Esophagus squamous epithelium (tissue), 5 donors: ENCODE measurements at places on chromosomes 3 and 15.

DNA sequence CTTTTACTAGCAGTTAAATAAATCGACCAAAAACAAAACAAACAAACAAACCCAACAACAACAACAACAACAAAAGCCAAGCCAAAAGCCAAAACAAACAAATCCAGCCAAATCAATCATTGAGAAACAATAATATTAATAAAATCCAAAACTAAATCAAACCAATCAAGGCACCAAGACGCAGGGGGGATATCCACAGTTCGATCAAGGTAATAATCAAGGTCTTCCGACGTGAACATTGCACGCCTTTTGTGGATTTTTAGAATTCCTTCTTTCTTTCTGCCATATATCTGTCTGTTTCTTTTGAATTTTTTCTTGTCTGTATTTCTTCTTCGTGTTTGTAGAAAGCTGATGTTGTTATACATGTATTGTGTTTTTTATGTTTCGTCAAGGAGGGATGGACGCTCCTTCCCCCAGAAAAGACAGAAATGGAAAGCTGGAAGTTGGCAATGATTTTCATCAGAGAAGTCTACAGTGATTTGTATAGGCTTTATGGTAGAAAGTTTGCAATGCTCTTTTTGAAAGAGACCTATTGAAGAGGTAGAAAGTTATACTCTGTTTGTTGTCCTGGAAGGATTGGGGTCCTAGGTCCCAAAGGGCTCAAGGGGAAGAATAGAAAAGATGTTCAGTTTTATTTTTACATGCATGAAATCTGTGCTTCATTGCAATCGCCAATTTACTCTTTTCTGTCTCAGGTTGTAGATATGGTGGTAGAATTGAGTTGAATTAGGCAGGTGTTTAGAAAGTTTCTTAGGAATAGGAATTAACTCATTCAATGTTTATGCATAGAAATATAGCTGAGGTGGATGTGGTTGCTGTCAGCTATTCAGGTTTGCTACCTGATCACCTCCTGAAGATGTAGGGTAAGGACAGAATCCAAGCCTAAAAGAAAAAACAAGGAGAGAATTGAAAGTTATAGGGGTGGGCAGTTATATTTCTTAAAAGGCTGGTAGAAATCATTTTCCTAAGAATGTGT lies 1.2 kb downstream of the ARPP21 start:
- no peak for DNase-seq

GRCh38 chr3:33430571-33430970 lies 9.6 kb downstream of the UBP1 start:
- DNase-seq: no peak

DNA sequence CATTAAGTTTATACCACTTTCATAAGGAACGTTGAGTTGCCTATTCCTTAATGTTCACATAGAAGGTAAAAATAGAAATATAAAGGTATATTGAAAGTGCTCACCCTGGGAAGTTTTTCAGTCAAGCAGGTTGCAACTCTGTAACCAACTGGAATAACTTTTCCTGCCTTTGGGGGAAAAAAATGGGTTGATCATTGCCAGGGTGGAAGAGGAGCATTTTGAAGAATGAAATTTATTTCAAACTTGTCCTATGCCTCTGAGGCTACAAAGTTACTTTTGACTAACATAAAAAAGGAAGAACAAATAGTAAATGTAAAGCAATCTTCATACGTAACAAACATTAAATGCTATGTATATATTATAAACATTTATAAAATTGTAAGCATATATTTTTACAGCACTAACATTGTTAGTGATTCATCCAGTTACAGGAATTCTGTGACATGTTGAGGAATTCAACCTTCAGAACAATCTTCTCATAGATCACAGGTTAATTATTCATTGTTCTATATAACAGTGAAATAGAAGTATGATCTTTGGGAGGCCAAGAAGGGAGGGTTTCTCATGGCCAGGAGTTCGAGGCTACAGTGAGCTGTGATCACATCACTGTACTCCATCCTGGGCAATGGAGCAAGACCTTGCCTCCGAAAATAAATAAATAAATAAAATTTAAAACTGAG lies 13.5 kb downstream of the EFHB start:
- no peak for DNase-seq

- no peak for DNase-seq
These were observed 471.2 kb upstream of the TGFBR2 start for GRCh38 chr3:30135190-30135589.

DNA sequence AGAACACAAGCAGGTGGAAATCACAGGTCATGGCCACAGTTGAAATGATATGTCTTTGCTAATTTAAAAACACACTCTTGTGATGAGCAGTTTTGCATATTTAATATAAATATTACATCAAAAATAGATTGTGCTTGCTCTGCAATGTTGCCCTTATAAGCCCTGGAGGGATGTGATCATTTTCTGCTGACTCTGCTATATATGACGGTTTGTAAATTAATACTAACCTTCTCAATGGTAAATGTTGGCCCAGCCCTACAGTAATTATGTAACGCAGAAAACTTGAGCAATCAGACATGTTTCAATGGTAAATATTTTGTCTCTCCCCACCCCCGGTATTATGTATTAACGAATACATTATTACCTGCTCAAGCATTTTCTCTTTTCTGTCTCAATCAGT lies 359.5 kb upstream of the CNTN6 start:
- no peak for DNase-seq

- no peak for DNase-seq
These were observed 58.9 kb upstream of the ULK4 start for GRCh38 chr3:42020684-42021307.

DNA sequence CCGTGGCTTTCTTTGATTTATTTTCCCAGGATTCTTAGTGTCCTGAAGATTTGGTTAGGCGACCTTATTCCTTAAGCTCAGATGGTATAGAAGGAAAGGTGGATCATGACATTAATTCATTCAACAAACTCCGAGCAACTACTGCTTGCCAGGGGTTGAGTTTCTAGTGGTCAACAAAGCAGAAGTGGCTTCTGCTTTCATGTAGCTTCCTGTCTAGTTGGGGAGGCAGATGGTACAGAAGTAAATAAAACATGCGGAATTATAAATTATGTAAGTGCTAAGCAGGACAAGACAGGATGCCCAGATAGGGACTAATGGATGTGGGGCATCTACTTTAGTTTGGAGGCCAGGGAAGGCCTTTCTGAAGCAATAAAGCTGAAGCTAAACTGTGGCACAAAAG lies 15.6 kb downstream of the EEFSEC start:
- no peak for DNase-seq

DNA sequence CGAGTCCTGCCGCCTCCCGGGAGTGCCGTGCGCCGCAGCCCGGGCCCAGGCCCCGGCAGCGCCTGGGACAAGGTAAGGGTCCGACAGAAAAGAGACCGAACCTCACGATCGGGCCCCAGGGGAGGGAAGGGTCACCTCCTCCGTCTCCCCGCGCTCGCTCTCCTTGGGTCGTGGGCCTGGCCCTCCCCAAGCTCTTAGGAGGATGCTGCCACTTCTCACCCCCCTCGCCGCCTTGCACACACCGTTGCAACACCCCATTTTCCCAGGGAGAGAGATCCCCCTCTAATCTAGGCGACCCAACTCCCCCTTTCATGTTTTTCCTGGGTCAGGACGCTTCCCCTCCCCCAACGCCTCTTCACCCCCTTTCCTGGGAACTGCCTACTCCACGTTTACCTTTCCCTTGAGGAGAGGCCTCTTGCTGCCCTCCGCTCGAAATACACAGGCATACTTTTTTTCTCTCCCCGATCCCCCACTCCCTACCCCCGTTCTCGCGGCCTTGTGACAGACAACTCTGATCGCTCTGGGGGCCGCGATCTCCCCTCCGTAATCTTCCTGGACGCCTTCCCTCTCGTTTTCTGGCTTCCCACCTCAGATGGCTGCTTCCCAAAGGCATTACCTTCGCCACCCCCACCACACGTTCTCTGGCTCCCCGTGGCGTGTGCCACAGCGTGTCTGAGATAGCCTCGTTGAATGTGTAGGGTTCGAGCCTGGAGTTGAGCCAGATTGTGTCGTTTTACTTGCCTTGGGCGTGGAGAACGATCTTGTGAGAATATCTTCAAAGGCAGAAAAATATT lies 688 bp downstream of the SETD5 start:
- DNase-seq: no peak

DNA sequence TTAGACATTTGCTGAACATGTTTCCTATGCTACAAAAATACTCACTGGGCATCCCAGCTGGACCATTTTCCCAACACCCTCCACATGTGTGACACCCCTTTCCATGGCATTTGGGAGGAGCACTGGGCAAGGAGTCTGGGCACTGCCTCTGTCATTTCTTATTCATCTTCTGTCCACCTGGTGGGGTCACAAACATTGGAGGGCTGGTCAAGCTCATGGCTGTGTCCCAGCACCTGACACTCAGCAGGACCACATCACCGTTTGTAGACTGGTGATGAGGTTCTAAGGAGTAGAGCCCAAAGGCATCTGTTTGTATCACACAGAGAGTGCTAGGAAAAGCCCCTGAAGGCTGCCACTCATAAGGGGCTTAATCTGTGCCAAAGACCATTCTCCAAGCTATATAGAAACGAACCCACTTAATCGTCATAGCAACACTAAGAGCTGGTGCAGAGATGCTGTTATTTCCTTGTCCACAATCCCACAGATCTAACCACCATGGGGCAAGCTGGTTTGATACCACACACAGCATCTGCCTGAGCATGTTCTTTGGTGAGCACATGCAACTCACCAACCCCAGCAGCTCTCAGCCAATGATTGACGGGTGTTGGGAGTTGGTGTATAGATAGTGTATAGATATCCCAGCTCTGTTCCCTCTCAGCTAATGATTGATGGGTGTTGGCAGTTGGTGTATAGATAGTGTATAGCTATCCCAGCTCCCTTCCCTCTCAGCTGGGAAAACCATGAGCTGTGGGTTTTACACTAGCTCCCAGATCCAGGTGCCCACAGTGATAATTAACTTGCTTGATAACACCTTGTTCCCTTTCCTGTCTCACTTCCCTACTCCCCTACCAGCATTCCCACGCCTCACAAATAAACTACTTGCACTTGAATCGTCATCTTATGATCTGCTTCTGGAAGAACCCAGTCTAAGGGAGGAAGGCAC lies 42.7 kb upstream of the ATP2B2 start:
- no peak for DNase-seq

- no peak for DNase-seq
These were observed 1.4 kb upstream of the GREM1 start for GRCh38 chr15:32716216-32716914.

DNA sequence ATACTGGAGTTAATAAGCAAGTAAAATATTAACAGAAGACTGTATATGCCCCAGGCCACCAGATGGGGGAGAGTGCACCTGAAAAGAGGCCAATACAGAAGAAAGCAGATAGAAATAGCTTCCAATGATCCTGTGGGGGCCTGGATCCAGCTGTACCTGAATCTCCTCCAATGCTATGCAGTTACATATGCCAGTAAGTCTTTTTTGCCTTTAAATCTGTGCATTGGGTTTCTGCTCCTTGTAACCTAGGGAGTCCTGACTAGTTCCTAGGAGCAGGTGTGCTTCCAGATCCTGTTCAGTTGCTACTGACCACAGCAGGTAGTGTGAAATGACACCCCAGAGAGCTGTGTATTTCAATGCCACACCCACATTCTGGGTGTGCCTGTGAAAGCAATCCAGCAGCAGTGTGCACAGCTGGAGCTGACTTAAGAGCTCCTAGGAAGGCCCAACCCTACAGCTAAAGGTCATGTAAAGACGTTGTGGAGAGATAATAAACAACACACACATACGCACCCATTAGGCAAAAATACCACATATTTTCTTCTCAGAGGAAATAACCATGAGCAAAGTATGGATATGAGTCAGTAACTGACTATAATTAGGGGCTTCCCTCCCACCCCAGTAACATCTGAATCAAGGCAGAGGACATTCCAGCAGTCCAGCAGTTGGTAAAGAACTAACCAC lies 62.2 kb upstream of the AKAP13 start:
- DNase-seq: no peak

- no peak for DNase-seq
These were observed 935.2 kb downstream of the TBL1XR1 start for GRCh38 chr3:176262071-176262470.

GRCh38 chr3:4971838-4972237 lies 7.4 kb upstream of the BHLHE40 start:
- DNase-seq: no peak

DNA sequence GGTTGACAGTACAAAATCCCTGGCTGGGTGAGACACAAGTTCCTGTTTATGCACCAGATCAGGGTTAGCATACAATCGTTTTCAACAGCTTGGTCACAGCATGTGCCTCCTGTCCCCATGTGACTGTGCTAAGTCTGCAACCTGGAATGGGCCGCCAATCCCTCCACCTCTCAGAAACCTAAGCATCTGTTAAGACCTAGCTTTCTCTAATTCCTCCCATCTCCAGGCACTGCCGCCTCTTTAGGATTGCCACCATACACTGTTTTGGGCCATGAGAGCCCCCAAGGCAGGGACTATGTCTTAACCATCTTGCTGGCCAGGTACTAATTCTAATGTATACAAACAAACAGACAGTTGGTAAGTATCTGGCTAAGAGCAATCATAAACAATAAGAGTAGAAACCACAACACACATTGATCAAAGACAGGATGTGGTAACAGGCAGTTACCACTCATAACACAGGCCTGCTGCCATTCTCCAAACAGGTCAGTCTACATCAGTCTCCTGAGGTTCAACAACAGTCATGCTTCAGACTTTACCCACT lies 25.6 kb downstream of the SEC22C start:
- DNase-seq: no peak

- DNase-seq: no peak
These were observed 33.3 kb upstream of the CLASP2 start for GRCh38 chr3:33751336-33751735.
